ENCODE measurements at places on chromosomes 12 and 14. TPM values are rescaled to one million over a fixed set of nuclear protein-coding genes. Genes with fewer than 3 reads are reported as not detected.

Gene DBX2
- total RNA-seq: not detected

GRCh38 chr12:65825183-65825506, 862 bp downstream of the HMGA2 start:
- no peak for DNase-seq

GRCh38 chr12:103012884-103013283, 55.4 kb downstream of the ASCL1 start:
- no peak for DNase-seq

Gene ENDOU
- total RNA-seq: not detected

GRCh38 chr14:91466192-91466591, 43.9 kb downstream of the PPP4R3A start:
- DNase-seq: no peak
